ENCODE measurements at places on chromosomes 13 and 19.

GRCh38 chr13:104181526-104182231, 1115.5 kb upstream of the SLC10A2 start:
- DNase-seq, result no peak

GRCh38 chr19:39997638-39998216, 867 bp downstream of the ZNF546 start:
- no peak for DNase-seq

- no peak for DNase-seq
Measured at GRCh38 chr19:18906605-18907519, 10.9 kb upstream of the CERS1 start.

DNA sequence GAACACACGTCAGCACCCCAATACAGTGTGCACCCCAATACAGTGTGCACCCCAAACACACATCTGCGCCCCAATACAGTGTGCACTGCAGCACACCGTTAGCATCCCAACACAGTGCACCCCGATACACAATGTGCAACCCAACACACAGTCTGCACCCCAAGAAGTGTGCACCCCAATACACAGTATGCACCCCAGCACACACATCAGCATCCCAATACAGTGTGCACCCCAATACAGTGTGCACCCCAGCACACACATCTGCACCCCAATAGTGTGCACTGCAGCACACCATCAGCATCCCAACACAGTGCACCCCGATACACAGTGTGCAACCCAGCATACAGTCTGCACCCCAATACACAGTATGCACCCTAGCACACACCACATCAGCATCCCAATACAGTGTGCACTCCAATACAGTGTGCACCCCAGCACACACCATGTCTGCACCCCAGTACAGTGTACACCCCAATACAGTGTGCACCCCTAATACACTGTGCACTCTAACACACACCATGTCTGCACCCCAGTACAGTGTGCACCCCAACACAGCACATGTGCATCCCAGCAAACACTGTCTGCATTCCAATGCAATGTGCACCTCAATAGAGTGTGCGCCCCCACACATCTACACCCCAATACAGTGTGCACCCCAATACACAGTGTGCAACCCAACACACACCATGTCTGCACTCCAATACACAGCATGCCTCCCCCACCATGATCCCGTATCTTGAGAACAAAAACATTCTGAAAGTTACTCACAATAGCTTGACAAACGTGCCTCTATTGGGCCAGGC, 855 bp upstream of the CARS2 start:
- no peak for DNase-seq

DNA sequence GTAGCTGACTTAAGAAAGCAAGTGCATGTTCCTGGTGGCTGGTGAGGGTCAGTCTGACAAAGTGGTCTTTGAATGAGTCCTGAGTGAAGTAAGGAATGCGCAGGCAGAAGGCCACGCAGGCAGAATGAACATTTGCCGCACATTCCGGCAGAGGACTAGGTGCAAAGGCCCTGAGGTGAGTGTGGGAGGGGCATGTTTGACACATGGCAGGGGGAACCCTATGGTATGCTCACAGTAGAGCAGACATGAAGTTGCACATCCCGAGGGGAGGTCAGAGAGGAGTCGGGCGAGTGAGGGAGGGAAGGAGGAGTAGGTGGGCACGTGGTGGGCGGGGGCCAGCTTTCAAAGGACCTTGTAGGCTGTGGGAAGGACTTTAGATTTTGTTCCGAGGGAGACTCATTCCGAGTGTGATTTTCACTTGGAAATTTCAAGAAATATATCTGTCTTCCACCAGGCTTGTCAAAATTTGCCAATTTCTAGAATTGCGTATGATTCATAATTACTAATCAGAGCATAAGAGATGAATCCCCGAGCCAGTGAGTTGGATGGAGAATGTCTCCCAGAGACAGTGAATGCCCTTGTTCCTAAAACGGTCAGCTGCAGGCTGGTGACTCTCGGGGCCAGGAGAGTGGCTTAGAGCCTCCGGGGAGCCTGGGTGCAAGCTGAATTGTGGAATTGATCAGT, 40.3 kb downstream of the ERICH6B start:
- DNase-seq, result no peak

DNA sequence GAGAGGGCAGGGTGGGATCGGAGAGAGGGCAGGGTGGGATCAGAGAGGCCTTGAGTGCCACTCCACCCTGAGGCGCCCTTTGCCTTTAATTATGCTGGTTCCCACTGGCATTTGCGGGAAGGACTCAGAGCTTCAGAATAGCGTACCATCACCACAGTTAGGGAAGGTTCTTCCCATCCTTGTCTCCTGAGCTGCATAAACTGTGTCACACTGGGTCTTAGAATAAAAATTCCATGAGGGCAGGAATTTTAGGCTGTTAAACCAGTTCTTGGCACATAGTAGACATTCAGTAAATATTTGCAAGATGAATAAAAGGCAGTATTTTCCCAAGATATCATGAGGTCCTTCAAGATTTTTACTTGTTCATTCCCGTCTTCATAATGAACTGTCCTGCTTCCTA, 24.4 kb downstream of the PPP2R1A start:
- no peak for DNase-seq

DNA sequence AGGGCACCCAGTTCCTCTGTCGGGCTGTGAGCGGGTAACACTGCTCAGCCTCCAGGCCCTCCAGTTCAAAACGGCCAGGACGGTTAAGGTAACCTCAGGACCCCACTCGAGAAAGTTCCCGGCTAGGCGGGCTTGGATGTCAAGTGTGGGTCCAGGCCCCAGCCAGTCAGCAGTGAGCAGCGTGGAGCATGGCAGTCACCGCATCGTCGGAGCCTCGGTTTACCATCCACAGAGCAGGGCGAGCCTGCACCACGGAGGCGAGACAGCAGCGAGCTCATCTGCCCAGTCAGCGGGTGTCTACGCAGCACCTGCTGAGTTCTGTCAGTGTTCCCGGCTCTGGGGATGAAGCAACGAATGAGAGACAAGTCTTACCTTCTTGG, 8.0 kb upstream of the CNOT3 start:
- no peak for DNase-seq

DNA sequence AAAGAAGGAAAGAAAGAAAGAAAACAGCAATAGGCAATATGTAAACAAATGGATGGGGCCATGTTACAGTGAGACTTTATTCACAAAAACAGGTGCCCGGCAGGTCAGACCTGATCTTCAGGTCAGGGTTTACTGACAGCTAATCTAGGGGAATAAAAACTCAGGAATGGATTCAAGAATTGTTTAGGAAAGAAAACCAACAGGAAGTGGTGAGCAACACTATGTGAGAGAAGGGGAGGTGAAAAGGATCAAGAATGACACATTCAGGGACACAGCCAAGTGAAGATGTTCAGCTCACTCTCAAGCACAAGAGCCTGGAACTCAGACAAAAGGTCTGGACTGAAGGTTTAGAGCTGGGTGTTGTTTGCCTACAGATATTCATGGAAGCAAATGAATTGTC, 244.5 kb downstream of the EFNB2 start:
- DNase-seq, result no peak

Data from activated T-helper 1 cell treated with anti-CD3 and anti-CD28 coated beads, Interleukin-12 subunit alpha, Interleukin-12 subunit beta, Interleukin-2, Interleukin-4 antibody, amounts not matched to agents 30 ng/mL and 10 ng/mL and 1 ng/mL, durations not matched to agents 14 hours and 24 hours and 36 hours (primary cell).